ENCODE measurements at places on chromosomes 2 and 18.

DNA sequence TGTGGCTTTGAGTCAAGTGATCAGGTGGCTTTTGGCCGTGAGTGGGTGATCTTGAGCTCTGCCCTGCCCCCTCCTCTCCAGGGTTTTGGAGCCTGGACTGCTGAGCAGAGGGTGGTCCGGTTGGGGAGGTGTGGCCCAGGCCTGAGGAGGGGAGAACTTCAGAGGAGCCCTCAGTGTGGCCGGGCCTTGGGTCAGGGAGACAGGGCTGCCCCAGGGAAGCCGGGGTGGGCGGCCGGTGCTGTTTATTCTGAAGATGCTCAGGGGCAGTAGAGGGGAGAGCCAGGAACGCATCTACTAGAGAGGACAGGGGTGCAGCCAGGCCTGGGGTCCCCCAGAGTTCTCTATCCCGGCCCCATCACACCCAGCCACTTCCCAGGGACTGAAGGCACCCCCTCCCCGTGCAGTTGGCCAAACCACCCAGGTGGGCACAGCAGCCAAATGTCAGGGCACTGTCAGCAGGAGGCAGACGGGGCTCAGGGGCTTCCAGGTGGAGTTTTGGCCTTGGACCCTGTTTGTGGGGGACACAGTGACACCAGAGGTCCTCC is 963 bp downstream of the ERFE start:
- DNase-seq: no peak

DNA sequence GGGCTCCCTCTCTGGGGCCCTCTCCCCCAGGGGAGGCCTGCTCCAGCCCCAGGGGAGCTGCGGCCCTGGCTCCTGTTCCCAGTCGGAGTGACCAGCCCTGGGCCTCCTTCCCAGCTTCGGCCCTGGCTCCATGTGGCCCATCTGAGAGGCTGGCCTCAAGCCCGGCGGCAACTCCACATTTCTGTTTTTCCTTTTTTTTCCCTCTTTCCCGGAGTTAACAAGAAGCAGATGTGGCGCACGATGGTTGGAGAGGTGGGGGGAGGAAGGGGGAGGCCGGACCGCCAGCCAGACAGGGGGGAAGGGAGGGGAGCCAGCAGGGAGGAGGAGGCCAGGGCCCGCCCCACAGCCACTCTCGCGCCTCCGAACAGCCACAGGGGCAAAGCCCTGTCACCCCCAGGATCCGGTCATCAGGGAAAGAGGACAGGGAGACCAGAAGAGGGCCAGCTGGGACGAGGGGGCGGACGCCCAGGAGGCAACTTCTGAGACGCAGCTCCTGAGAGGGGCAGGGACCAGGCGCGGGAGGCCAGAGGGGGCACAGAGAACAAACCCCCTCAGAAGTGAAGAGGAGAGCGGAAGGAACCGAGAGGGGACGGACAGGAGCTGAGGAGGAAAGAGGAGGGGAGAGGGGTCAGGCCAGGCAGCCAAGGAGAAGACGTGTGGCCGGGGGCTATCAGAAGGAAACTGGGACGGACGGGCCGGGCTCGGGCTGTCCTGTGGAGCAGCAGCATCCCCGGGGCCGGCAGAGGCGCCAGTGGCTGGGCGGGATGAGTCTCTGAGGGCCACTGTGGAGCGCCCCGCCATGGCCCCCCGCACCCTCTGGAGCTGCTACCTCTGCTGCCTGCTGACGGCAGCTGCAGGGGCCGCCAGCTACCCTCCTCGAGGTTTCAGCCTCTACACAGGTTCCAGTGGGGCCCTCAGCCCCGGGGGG is at the start of gene EMILIN1:
EMILIN1 (plus strand) TSS at position 349 of the 928 bp plus-strand sequence; CDS start at position 800, 451 bp downstream.
- DNase-seq: peak; percentile 98

GRCh38 chr2:151157000-151157735 is 104.5 kb downstream of the RBM43 start:
- DNase-seq: no peak

DNA sequence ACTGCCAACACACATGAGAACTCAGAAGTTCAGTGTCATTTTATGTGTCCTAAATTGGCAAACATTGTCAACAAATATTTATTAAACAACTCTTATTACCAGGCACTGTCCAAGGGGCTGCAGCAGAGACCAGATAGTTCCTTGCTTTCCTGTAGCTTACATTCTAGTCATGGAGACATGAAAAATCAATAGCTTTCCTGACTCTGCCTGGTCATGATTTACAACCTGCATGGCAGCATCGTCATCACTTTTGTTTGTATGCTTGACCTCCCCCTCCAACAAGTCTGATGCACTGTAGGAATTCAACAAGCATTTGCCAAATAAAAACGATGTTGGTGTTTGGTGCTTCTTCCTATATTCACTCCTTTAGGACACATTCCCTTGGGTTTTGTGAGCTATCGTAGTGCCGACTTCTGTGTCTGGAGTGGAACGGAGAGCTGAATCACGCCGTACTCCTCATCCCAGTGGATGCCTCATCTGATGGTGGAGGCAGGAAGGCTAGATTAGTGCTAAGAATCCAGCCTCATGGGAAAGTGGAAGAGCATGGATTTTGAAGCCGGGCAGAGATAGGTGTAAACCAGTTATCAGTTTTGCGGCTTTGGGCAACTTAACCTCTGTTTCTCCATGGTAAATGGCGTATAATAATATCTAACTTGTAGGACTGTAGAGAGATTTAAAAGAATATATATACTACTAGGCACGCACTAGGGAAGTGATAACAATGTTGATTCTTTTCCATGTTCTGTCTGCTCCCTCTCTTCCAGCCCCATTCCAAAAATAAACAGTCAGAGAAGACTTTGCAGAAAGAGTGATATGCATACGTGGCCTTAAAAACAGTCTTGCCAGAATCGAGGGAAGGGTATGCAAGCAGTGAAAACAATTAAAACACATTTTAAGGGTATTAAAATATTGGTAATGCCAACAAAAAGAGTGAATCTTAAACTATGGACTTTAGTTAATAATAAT is 120.5 kb upstream of the ZFP36L2 start:
- DNase-seq: no peak

DNA sequence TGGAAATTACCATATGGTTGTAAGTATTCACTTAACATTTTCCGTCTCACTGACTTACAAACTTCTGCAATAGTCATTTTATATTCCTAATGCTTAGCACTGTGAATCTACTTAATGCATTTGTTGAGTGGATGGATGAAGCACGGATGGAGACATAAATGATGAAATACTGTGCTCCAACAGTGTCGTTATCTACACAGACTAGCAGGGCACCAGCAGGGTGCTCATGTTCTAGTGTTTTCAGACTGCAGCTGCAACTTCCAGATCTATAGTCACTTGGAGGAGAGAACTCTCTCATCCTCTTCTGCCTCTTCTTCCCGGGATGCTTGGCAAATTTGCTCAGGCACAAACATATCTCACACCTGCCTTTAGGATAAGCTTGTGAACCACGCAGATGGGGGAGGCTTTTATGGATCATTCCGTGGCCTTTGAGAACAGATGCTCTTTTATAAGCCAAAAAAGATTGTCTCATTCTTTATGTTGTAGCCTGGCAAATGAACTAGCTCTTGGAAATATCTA is 797.7 kb downstream of the MBD2 start:
- no peak for DNase-seq

DNA sequence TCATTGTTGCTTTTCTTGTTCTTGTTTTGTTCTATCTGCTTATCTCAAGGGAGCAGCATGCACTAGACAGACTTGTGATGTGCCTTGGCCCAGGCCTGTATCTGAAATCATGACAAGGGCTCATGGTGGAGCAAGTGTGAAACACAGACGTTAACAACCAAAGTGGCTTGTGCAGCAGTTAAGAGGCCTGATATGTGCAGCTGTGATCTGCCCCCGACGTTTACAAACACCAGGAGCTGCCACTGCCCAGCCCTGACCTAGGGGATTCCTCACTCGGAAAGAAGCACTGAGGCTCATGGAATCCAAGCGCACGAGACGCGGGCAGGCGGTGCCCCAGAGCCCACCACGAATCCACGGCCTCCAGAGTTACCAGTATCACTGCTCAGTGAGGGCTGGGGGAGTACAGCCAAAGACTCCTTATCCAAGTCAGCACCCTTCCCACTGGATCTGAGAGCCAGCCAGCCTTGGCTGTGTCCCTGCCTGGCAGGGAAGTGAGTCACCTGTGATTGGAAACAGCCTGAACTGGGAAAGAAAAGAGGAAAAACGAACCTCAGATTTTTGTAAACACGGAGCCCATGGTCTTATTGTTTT is 62.3 kb upstream of the SNTG2 start:
- no peak for DNase-seq

DNA sequence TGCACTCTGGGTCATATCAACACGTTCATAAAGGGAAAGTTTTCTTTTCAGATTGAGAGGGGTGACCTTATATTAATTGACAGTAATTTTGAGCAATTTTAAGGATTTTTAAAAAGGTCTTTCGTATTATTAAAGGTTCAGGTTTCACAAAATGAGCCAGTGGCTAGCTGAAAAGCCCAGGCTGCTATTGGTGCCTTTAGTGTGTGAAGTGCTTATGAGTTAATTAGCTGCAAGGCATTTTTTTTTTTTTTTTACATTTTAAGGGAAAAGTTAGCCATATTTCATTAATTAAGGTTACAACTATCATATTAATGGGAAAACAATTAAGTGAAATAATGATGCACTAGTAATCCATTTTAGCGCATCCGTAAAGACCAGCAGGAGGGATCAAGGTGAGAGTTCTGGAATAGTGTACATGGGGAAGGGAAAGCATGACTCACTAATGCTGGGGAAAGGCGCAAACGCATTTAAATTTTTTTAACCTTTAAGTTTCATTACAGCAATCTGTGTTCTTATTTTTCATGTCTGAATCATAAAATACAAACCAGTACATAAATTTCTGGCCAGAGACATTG is 200.0 kb downstream of the ZNF407 start:
- peak; percentile 3 for DNase-seq

DNA sequence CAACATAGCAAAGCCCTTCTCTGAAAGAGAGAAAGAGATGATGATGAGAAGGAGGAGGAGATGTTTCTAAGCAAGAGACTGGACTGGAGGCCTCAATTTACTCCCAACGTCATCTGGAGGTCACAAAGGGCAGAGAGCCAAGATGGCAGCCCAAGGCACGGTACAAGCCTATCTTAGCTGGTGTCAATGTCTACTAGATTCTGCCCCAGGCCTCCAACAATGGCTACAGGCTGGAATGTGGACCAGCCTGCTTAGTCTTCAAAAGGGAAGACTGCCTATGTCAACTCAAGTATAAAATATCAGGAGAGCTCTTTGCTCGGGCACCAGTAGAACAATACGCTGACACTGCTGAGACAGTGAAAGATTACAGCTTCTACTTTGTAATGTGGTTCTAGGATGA is 6.7 kb upstream of the SLC4A5 start:
- DNase-seq: no peak

DNA sequence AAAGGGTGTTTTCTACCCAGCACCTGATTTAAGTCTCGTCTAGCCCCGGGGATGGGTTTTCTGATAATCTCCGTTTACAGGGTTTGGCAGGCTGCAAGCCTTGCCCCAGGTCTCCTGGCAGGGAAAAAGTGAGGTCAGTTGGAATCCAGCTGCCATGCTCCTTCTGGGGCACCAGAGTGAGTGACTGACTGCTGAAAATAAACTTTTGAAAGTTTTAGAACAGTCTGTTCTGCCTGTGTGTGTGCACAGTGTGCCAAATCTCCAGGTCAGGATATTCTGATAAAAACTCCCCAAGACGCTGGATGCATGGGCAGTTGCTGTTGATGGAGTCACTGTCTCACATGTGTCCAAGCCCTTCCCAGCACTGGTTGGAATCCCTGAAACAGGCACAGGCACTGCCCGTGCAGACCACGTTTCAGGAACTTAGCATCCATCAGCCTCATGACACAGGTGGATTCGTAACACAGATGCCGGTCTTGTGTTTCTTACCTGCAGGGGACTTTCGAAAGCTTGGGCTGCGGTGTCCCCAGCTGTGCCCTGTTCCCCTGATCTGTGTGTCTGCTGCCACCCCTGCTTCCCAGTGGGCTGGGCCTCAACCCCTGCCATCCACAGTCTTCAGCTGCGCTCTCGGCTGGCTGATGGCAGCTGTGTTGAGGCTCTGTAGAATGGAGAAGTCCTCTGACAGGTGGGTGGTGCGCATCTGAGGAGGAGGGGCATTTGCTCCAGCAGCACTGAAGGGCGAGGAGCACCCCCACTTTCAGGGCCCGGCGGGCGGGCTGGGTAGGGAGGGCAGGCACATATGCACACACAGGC is 65.0 kb downstream of the SH3RF3 start:
- DNase-seq: no peak

DNA sequence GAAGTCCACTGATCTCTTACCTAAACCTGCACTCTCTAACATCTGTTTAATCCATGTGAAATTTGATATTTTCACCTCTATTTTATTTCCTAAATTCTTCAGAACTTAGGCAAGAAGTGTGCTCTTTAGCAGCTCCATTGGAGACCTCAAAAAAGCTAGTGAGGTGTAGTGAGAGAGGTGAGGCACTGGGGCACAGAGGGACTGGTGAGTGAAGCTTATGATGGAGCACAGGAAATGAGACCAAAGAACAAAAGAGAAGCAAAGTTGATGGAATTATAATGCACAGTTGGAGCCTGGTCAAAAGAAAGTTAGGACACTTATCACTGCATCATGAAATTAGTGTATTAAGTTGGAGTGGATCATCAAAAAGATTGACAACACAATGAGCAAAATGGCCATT is 1050.7 kb upstream of the NRXN1 start:
- no peak for DNase-seq

GRCh38 chr2:27737676-27738348 is 33.7 kb upstream of the MRPL33 start:
- peak; percentile 76 for DNase-seq

DNA sequence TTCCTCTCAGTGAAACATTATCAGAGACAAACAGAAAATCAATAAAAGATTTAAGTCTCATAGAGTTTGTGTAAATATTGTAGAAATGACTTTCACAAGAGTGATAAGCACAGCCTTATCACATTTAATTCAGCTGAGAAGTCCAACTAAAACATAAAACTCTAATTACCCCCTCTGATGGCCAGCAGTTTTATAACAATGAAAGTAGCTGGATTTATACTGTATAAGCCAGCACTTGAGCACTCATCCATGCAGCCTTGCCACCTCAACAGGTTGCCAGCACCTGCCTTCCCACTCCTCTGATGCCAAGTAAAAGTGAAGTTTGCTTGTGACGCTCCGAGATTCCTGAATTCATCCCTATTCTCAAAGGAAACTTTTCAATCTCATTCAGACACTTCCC is 103.0 kb upstream of the STK39 start:
- DNase-seq: no peak

- no peak for DNase-seq
These were observed 31.4 kb upstream of the IL18RAP start for GRCh38 chr2:102391565-102391964.

- DNase-seq: no peak
These were observed 18.5 kb downstream of the GKN1 start for GRCh38 chr2:68992933-68993332.

DNA sequence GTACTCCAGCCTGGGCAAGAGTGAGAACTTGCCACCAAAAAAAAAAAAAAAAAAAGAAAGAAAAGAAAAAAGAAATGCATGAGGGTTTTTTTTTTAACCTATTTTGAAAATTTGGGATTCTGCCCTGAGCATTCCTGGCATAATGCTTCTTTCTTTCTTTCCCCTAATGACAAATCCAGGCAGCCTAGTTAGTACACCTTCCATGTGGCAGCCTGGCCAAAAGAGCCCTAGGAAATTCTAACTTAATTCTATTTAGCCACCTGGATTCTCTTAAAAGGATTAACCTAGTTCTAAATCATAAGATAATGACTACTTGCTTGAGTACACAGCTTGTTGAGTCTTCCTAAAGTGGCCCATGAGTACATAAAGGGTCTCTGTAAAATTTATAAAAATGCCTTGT is 160.1 kb downstream of the THADA start:
- no peak for DNase-seq
